ENCODE measurements at places on chromosomes 5 and 9. TPM values are rescaled to one million over a fixed set of nuclear protein-coding genes. Genes with fewer than 3 reads are reported as not detected.

OLFM1 gene
- 0.15 TPM for total RNA-seq

PCDHA11 gene
- total RNA-seq, result 0.15 TPM

SGCD gene
- total RNA-seq, result 24.2 TPM

PCDHB14 gene
- total RNA-seq, result 0.59 TPM

PHF24 gene
- total RNA-seq, result under 0.01 TPM

SLC34A3 gene
- total RNA-seq, result not detected

TAF7 gene
- total RNA-seq, result 69.5 TPM

FGF1 gene
- 3.8 TPM for total RNA-seq

FAM81B gene
- total RNA-seq, result not detected

WASHC1 gene
- 3.4 TPM for total RNA-seq

FREM1 gene
- total RNA-seq, result under 0.01 TPM

LSM11 gene
- 4.7 TPM for total RNA-seq

RGS14 gene
- 1.8 TPM for total RNA-seq

FBP2 gene
- not detected for total RNA-seq

ASPN gene
- total RNA-seq, result 13.0 TPM

NR4A3 gene
- 0.23 TPM for total RNA-seq

HRCT1 gene
- 12.0 TPM for total RNA-seq

WDR5 gene
- total RNA-seq, result 9.9 TPM
